Anterior cingulate cortex (tissue), 58 donors: ENCODE measurements at places on chromosomes 2 and 18.
A peak's percentile ranks its signal among the peaks of the same experiment; 100 is the strongest.

- DNase-seq, result peak; percentile 67
These were observed 148.0 kb downstream of the SMAD7 start for GRCh38 chr18:48802543-48803290.

DNA sequence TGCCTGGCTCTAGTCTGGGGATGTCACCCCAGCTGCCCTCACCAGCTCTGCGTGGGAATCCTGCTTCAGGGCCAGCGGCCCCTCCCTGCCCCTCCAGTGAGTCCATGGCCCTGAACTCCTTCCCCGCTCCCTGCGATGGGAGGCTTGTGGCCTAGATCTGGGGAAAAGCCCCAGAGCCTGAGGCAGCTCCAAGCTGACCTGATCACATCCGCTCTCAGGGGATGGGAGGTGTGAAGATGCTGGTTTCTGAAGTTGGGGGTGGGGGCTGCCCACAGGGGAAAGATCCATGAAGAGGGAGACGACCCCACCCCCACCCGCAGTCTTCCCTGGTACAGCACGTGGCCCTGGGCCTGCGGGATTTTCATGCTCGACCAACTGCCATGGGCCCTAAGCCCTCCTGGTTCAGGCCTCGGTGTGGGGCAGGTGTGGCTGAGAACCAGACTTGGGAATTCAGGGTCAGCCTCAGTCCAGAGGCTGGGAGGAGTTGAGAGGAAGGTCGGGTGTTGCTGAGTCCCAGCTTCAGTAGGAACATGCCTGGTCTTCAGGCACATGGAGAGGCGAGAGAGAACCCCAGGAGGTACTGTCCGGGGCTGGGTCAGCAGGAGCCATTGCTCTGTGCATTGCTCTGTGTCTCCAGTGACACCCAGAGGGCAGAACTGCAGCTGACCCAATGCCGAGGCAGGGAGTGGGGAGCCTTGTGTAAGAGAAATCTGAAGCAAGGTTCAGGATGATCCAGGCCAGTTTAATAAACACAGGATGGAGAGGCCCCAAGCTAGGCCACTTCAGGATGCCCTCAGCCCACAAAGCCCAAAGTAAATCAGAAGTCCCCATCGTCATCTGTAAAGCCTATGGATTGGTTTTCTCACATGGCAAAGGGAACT is 115.1 kb downstream of the CAPN13 start:
- no peak for DNase-seq

DNA sequence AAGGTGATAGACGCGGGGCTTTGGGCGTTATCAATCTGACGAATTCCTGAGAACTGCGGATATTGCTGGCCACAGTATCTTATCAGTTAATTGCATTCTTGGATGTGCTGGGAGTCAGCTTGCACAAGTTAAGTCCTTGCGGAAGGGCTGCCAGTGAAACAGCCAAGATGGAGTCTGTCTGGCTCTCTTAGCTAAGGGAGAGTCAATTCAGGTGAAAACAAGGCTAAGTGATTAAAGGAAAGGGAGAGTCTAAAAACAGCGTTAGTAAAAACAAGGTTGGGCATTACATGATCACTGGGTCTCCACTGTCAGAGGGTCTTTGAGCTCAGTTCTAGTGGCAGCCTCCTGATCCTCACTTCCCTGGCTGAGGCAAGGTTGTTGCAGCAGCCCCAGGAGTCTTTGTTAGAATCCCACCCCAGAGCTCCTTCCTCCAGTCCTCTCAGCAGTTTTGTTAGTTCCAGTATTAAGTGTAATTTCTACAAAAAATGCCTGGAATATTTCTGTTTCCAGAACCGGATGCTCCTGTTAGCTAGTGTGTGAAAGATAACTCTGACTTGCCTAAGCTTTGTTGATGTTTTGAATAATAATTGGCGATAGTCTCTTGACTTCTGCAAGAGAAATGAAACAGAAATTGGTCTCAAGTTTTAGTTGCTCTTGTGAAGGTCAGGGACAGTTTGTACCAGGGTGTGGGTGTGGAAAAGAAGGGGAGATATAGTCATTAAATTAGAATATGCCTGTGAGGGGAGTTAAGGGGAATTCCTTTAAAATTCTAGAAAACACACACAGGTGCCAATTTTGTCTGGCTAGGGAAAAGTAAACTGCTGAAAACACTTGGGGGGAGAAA is 10.6 kb downstream of the CFLAR start:
- DNase-seq, result no peak

GRCh38 chr2:119333360-119333759 is 33.3 kb downstream of the C2orf76 start:
- no peak for DNase-seq

GRCh38 chr18:63843008-63843407 is 44.5 kb upstream of the SERPINB2 start:
- DNase-seq, result no peak

DNA sequence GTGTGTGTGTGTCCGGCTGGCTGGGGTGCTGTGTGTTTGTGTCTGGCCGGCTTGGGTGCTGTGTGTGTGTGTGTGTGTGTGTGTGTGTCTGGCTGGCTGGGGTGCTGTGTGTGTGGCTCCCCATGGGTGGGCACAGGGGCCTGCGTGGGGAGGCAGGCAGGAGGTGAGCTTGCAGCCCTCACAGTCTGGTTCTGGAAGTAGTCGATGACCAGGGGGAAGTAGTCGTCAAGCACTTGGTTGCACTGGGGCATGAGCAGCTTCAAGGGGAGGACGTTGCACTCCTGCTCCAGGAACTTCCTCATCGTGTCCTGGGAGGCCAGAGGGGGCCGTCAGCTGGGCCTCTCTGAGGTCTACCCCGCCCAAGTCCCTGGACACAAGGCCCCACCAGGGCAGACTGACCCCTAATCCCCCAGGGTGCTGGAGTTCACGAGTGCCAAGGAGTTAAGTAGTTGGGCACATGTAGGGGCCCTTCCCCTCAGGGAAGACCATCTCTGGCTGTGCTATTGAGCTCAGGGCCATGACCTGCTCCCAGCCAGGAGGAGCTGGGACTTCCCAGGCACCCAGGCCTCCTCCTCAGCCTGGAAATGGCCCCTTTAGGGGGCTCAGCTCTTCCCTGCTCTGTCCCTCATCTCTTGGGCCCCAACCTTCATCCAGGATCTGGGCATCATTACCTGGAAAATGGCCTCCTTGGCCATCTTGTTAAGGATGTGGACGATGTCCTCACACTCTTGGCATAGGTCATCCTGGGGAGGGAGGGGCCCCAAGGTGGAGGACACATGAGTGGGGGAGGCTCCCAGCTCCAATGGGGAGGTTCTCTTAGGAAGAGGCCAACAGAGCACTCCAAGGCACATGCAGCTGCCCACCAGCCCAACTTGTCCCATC is 1.3 kb downstream of the SFTPB start:
- DNase-seq, result no peak

GRCh38 chr18:13136056-13136903 is 82.3 kb upstream of the LDLRAD4 start:
- DNase-seq, result no peak

DNA sequence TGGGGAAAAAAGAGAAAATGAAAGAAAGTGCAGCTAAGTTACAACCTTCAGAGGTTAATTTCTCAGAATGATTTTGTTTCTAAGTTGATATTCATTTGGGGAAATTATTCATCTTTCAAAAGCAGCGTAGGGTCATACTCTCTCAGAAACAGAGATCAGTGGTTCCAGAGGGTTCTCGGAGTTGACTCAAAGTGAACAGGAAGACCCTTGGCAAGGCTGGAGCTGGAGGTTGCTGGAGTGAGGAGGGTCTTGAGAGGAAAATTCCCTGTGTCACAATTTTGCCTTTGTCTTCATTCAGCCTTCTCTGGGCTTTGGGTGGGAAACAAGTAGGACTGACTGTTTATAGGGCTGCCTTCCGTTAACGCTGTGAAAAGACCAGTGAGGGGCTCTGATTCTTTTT is 168.2 kb downstream of the ICOS start:
- no peak for DNase-seq

- DNase-seq, result no peak
These were observed 117.0 kb downstream of the GRB14 start for GRCh38 chr2:164504253-164504652.

DNA sequence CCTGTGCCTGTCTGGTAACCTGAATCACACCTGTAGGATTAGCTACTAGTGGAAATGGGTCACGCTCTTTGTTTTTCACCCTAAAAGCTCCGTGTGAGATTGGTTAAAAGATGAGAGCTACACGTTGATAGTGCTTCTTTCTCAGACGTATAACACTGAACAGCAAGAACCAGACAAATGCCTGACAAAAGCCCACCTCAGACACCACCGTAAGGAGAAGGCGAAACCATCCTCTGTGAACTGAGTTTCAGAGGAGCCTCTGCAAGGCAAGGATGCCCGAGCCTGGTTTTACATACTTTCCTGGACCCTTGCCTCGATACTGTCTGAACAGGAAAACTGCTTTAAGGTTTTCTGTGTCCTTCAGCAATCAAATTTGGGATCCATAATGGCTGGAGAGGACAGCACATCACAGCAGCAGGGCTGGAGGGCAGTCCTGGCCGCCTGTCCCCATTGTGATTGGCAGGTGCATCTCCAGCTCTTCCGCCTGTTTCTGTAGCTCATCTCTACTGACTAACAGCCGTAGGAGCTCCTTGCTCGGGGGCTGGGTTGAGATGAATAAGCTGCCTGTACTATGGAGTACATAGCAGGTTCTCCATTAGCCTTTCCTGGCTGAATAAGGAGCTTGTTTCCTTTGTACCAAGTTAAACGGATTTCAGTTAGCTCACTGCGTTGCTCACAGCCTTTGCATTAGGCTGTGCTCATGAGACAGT is 155.5 kb downstream of the MYT1L start:
- DNase-seq, result no peak

- DNase-seq, result no peak
These were observed 20.5 kb upstream of the GNAL start for GRCh38 chr18:11668441-11669169.

GRCh38 chr18:59501920-59502273 is 142.8 kb upstream of the LMAN1 start:
- no peak for DNase-seq

DNA sequence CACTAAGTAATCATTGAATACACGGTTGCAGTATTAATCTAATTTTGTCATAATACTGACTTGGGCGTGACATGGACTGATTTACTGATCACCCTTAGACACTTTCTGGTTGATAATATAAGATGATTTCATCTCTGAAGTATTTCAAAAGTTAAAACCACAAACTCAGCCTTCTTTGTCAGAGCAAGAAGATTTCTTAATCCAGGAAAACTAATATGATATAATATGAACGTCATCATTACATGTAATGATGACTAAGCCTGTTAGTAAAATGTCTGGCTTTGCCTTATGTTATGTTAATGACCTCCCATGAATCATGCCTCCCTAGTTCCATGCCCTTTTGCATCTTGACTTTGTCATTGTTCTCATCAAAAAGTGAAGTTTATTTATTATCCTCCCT is 1325.0 kb upstream of the CDH2 start:
- no peak for DNase-seq

GRCh38 chr2:30073523-30073922 is 73.3 kb upstream of the YPEL5 start:
- no peak for DNase-seq

DNA sequence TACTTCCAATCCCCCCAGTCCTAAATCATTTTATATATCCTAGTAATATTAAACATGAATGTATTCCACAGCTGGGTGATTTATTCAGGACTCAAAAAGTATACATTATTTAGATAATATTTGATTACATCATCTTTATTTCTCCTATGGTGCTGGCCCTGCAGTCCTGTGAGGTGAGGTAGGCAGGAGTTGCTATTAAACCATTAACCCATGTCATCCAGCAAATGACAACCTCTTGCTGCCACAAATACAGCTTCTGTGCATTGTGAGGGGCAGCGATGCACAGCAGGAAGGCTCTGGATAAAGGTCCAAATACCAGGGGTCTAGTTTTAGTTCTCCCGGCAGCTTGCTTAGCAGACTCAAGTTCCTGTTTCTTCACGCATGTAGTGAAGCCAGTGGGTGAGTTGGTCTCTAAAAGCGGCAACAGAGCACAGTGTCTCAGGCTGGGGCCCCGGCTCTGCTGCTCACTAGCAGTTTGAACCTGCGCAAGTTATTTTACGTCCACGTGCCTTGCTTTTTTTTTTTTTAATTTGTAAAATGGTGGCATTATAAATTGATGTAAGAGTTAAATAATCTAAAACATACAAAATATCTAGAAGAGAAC is 36.1 kb downstream of the INSIG2 start:
- DNase-seq, result no peak

- no peak for DNase-seq
These were observed 101.1 kb downstream of the TCF4 start for GRCh38 chr18:55486936-55487335.

GRCh38 chr2:225429717-225430116 is 30.2 kb downstream of the NYAP2 start:
- DNase-seq, result no peak

DNA sequence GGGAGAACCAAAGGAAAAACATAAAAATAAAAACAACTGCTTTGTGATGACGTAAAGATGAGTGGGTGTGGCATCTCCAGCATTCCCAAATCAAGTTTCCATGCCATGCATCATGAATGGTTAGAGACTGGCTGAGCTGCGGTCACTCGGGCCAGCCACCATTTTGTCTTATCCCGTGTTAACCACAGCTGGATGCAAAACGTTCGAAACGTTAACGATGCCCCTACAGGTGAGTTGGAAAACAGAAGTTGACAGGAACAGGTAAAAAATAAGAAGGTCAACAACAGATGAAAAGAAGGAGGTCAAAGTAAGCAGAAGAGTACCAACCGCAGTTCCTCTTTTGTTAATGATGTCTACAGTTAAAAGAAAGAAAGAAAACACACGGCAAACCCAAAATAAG is 411.1 kb downstream of the NRXN1 start:
- DNase-seq, result no peak
